ENCODE measurements at places on chromosomes 2 and 18. TPM values are rescaled to one million over a fixed set of nuclear protein-coding genes. Genes with fewer than 3 reads are reported as not detected.

- peak; percentile 70 for DNase-seq
These were observed 35.2 kb downstream of the RDH14 start for GRCh38 chr2:18525236-18525635.

DNA sequence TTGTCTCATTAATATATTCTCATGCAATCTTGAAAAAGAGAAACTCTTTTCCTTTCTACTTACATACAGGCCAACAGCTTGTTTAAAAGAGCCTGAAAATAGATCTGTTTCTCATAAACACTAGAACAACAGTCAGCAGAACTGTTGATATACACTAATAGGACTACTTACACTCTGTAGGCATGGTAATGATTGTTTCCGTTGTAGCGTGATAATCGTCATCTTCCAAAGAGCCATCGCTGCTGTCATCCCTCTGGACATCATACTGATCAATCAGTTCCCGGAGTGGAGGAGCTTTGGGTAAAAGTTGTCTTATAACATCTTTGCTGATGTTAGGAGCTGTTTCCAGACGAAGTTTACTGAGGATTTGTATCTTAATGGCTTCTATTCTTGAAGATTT lies 476 bp downstream of the MSTN start:
- DNase-seq = no peak

- DNase-seq = no peak
These were observed 113.3 kb downstream of the KIAA1328 start for GRCh38 chr18:36942264-36942663.

GRCh38 chr18:79680100-79680879 lies 687 bp downstream of the CTDP1 start:
- no peak for DNase-seq

- no peak for DNase-seq
These were observed 44.1 kb downstream of the CD28 start for GRCh38 chr2:203750346-203751068.

DNA sequence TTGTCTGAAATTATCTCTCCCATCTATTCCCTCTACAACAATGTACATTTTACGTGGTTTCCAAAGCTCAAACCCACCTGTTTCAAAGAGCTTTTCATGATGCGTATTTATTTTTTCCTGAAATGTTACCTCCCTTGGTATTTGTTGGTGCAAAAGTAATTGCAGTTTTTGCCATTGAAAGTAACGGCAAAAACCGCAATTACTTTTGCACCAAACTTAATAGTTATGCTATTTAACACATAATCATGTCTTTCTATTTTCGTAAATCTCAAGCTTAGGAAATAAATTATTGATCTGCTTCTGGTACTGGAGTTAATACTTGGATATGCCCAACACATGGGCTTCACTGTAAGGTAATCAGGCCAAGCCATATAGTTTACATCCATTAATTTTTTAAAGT lies 85.2 kb downstream of the SUCLG1 start:
- DNase-seq = no peak

DNA sequence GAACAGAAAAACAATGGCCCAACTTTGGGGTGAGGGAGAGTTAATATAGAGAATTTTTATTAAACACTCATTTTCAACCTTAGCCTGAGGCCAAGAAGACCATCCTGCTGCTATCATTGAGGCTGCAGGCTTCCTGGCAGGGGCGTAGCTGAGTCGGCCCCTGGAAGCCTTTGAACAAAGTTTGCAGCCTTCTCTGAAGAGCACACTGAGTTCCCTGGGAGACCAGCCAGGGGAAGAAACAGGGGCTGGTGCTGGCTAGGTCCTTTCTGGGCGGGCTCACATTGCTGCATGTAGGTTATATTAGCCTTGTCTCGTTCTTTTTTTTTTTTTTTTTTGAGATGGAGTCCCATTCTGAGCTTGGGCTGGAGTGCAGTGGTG lies 126.8 kb upstream of the HS6ST1 start:
- DNase-seq = no peak

DNA sequence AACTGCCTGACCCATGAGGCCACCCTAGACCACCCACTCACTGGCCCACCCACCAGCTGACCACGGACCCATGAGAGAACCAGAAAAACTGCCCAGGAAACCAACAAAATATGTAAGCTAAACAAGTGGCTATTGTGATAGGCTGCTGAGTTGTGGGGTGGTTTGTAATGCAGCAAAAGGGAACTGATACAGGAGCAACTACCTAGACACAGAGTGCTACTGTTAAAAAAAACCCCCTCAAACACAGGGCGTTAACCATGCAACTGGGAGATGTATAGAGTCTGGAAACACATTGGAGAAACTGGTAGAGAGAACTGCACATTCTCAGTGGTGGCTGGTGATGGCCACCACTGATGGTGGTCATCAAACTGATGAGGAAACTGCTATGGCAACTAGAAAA lies 206.3 kb upstream of the GYPC start:
- no peak for DNase-seq

GRCh38 chr18:75408554-75409506 lies 18.7 kb downstream of the SMIM21 start:
- DNase-seq = no peak

GRCh38 chr2:52035391-52035790 lies 1003.5 kb upstream of the NRXN1 start:
- no peak for DNase-seq

DNA sequence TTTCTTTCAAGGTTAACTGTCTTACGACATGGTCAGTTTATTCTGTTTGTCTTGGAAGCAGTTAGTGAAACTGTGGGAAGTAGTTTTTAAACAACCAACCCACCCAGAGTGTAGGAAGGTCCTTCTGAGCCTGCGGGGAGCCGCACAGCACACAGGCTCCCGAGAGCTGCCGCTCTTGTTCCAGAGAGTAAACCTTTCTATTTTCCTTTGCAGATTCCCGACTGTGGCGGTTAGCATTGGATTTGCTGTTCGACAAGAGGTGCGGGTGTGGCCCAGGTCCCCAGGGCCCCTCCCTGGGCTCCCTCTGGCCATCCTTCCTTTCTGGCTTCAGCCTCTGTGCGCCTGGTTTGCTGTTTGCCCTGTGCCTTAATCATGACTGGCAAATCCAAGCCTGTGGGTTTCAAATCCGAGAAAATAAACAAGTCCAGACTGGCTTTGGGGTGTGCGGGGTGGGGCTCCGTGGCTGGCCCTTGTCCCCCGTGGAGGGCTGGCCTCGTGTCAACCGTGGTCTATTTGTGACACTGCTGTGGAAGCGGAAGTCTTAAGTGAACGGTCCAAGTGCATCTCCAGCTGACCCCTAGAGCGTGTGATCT lies 30.7 kb downstream of the IMPA2 start:
- DNase-seq = peak; percentile 40

GRCh38 chr2:144704709-144705095 lies 184.8 kb upstream of the ZEB2 start:
- no peak for DNase-seq

DNA sequence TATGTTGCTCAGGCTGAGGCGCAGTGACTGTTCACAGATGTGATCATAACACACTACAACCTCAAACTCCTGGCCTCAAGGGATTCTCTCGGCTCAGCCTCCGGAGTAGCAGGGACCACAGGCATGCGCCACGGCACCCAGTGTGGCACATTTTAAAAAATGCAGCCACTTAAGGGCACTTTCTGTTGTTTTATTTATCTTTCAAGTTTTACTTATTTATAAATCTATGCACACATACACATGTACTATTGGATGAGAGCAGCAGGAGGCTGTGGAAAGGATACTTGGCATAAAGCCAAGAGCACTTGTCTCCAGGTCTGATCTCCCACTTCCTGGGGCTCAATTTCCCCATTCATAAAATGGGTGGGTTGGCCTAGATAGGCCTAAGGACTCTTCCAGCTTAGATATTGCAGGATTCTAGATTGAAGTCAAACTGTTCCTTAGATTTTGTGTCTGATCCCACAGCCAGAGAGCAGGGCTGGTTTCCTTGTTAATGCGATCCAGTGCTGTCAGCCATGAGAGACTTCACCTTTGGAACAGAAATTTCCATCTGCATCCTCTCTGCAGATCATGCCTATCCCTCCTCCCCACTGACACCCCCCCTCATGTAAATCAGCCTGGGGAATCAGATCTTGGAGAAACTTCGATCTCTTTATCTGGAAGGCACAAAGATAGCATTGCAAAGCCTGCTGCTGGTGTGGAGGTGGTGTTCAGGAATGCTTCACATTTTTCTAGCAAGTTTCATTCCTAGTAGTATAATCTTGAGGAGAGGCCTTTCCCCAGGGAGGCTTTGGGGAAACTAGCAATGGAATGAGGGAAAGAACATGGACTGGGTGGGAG lies 24.7 kb downstream of the PCBP1 start:
- DNase-seq = no peak

- no peak for DNase-seq
These were observed 121.8 kb downstream of the PLB1 start for GRCh38 chr2:28617502-28618184.

- no peak for DNase-seq
These were observed 12.8 kb downstream of the ASIC4 start for GRCh38 chr2:219527076-219527394.

GRCh38 chr2:221443645-221444044 lies 128.5 kb downstream of the EPHA4 start:
- DNase-seq = no peak

GRCh38 chr2:215613280-215613679 lies 177.4 kb upstream of the FN1 start:
- DNase-seq = no peak

DNA sequence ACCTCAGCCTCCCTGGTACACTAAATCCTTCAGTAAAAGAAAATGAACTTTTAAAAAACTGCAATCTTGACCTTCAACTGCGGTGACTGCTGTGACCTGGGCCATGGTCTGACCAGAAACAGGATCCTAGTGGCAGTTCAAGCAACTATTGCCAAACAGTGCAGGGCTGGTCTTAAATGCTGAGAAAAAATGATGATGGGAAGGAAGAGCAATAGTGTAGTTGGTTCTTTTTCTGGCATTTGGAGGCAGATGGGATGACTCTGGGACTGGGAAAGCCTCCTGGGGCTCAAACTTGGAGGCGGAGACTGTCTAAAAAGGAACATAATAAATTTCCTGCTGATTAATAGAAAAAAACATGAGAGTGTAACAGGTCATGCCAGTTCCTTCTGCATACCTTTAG lies 45.4 kb downstream of the CHN1 start:
- DNase-seq = no peak

DNA sequence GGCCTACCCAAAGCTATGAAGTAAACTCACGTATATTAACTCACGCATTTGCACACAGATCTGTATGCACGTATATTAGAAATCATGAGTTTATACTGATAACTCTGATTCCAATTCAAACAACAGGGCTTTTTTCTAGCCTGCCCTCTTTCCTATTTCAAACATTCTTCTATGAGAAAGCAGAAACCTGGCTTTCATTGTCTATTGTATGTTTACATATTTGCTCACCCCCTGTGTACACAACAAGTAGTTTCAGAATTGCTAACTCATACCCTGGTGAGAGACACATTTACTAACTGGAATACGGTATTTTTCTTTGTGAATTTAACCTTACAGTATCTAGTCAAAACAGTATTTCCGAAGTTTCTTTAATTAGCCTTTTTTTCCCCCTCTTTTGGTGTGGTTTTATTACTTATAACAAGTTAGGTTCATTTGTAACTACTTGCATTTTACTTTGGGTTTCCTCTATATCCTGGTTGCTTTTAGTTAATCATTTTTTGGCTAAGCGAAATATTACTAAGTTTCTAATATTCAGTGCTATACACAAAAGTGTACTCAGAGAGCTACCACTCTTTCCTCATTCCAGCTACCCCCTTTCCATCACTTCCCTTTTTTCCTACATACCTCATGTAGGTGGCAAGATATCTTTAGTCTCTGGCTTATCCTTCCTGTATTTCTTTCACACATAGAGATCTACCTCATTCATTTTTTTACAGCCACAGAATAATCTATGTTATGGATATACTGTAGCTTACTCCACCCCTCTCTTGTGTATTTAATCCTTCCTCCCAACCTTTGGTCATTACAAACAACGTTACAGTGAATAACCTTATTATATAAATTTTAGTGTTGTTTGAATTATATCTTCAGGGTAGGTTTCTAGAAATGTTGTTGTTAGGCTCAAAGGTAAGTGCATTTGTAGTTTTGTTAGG lies 112.7 kb upstream of the BCL2L11 start:
- DNase-seq = no peak

- no peak for DNase-seq
These were observed 16.8 kb upstream of the ALLC start for GRCh38 chr2:3641181-3641580.

DNA sequence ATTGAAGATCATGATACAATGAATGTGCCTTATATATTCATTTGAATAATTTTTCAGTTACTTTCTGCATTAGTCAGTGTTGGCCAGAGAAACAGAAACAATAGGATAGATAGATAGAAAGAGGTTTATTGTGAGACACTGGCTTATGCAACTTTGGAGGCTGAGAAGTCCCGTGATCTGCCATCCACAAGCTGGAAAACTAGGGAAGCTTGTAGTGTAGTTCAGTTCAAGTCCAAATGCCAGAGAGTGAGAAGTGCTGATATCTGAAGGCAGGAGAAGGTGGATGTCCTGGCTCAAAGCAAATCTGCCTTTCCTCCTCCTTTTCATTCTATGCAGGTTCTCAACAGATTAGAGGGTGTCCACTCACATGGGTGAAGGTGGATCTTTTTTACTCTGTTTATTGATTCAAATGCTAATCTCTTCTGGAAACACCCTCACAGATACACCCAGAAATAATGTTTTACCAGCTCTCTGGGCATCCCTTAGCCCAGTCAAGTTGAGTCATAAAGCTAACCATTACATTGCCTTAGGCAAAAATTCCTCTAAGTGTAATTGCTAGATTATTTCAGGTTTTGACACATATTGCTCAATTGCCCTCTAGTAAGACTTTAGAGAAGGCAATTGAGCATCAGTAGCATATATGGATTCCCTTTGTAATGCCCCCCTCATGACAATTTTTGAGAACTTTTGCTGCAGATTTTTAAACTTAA lies 341.4 kb downstream of the LPIN1 start:
- no peak for DNase-seq

GRCh38 chr18:47244086-47244485 lies 7.4 kb downstream of the SKOR2 start:
- no peak for DNase-seq

DNA sequence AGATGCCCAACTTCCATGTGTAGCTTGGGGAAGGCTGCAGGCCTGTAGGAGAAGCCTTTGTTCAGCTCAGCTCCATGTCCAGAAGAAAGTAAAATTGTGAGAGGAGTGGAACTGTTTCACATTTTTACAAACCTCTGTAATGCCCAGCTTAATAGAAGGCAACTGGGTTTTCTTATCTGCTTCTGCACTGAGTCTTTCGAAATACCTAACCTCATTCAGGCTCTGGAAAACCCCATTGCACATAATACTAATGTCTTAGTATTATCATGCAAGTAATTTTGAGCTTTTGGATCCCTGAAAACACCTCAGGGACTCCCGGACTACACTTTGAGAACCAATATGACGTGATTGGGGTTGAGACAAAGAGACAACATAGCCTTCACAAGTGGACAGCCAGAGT lies 5.8 kb downstream of the SMIM21 start:
- no peak for DNase-seq

PLGLB2 gene
- 1.3 TPM for total RNA-seq

TMEM127 gene
- 85.7 TPM for total RNA-seq

MXD1 gene
- 3.5 TPM for total RNA-seq

ASXL3 gene
- 6.7 TPM for total RNA-seq

LHCGR gene
- total RNA-seq = 0.16 TPM

SOWAHC gene
- total RNA-seq = 2.3 TPM

ACADL gene
- 1.3 TPM for total RNA-seq
